ENCODE measurements at places on chromosomes 13 and 19. TPM values are rescaled to one million over a fixed set of nuclear protein-coding genes. Genes with fewer than 3 reads are reported as not detected.

GRCh38 chr13:23377579-23377978 lies 55.9 kb downstream of the SACS start:
- H3K4me1 ChIP-seq = peaks cover 38% of the 10 kb centered on the region
- DNase-seq = no peak
- no peaks in the 10 kb centered on the region for H3K36me3 ChIP-seq

GRCh38 chr13:90673746-90674145 lies 673.7 kb upstream of the MIR17HG start:
- no peaks in the 10 kb centered on the region for H3K4me1 ChIP-seq
- H3K27ac ChIP-seq = no peak overlapping the region
- no peaks in the 10 kb centered on the region for H3K27me3 ChIP-seq
- DNase-seq = peak; percentile 19
- H3K4me3 ChIP-seq = no peak overlapping the region

DNA sequence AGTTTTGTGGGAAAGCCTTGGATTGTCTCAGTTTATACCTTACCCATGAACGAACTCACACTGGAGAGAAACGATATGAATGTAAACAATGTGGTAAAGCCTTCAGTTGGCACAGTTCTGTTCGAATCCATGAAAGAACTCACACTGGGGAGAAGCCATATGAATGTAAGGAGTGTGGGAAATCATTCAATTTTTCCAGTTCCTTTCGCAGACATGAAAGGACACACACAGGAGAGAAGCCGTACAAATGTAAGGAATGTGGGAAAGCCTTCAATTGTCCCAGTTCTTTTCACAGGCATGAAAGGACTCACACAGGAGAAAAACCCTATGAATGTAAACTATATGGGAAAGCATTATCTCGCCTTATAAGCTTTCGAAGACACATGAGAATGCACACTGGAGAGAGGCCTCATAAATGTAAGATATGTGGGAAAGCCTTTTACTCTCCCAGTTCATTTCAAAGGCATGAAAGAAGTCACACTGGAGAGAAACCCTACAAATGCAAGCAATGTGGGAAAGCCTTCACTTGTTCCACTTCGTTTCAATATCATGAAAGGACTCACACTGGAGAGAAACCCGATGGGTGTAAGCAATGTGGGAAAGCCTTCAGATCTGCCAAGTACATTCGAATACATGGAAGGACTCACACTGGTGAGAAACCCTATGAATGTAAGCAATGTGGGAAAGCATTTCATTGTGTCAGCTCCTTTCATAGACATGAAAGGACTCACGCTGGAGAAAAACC lies 7.5 kb upstream of the ZNF440 start:
- no peak for DNase-seq
- H3K36me3 ChIP-seq = peaks cover 36% of the 10 kb centered on the region
- H3K4me3 ChIP-seq = no peak overlapping the region
- H3K27ac ChIP-seq = no peak overlapping the region
- H3K27me3 ChIP-seq = no peaks in the 10 kb centered on the region
- H3K4me1 ChIP-seq = no peaks in the 10 kb centered on the region

- no peak overlapping the region for H3K4me3 ChIP-seq
- no peaks in the 10 kb centered on the region for H3K36me3 ChIP-seq
- no peak overlapping the region for H3K27ac ChIP-seq
- no peak for DNase-seq
- H3K4me1 ChIP-seq = no peaks in the 10 kb centered on the region
Measured at GRCh38 chr13:57253551-57253950, 86.6 kb downstream of the PRR20E start.

GRCh38 chr13:54633456-54633855 lies 1604.8 kb downstream of the OLFM4 start:
- no peak for DNase-seq
- H3K27ac ChIP-seq = no peak overlapping the region
- H3K27me3 ChIP-seq = no peaks in the 10 kb centered on the region
- no peak overlapping the region for H3K4me3 ChIP-seq
- no peaks in the 10 kb centered on the region for H3K36me3 ChIP-seq
- H3K4me1 ChIP-seq = no peaks in the 10 kb centered on the region

GRCh38 chr13:100100115-100100879 lies 11.4 kb downstream of the PCCA start:
- peaks cover 16% of the 10 kb centered on the region for H3K36me3 ChIP-seq
- peak overlapping the region; percentile 80 for H3K27ac ChIP-seq

GRCh38 chr13:45332036-45332830 lies 8.8 kb downstream of the TPT1 start:
- H3K27ac ChIP-seq = no peak overlapping the region
- no peak for DNase-seq
- peaks cover 18% of the 10 kb centered on the region for H3K36me3 ChIP-seq
- no peak overlapping the region for H3K4me3 ChIP-seq
- no peaks in the 10 kb centered on the region for H3K27me3 ChIP-seq

- no peak for DNase-seq
- no peak overlapping the region for H3K4me3 ChIP-seq
- H3K27me3 ChIP-seq = no peaks in the 10 kb centered on the region
- H3K27ac ChIP-seq = no peak overlapping the region
- no peaks in the 10 kb centered on the region for H3K4me1 ChIP-seq
Measured at GRCh38 chr13:98942485-98942884, 35.4 kb downstream of the DOCK9 start.

DNA sequence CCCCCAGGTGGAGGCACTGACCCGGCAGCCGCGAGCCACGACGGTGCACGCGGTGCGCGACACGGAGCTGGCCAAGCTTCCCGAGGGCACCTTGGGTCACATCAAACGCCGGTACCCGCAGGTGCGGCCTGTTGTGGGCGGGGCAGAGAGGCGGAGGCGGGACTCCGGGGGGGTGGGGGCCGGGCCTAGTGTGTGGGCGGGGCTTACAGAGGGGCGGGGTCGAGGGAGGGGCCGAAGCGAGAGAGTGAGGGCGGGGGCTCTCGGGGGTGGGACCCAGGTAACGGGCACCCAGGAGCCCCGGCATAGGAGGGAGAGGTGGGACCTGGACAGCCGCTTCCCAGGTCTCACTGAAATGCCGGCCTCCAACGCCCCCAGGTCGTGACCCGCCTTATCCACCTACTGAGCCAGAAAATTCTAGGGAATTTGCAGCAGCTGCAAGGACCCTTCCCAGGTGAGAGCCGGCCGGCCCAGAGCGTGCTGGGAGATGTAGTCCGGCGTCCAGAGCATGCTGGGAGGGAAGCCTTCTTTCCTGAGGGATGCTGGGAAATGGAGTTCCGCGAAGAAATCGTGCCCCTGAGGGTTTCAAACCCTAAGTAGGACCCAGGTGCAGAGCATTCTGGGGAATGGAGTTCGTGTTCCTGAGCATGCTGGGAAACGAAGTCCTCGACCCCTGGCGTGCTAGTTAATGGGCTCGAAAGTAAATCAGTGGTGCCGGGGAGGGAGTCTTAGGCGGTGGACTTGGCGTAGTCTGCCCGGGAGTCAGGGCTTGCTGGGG lies 15.7 kb downstream of the PNPLA6 start:
- peak overlapping the region; percentile 32 for H3K4me3 ChIP-seq
- no peaks in the 10 kb centered on the region for H3K27me3 ChIP-seq
- H3K27ac ChIP-seq = no peak overlapping the region
- DNase-seq = peak; percentile 97
- peaks cover 61% of the 10 kb centered on the region for H3K36me3 ChIP-seq
- H3K4me1 ChIP-seq = peaks cover 12% of the 10 kb centered on the region

DNA sequence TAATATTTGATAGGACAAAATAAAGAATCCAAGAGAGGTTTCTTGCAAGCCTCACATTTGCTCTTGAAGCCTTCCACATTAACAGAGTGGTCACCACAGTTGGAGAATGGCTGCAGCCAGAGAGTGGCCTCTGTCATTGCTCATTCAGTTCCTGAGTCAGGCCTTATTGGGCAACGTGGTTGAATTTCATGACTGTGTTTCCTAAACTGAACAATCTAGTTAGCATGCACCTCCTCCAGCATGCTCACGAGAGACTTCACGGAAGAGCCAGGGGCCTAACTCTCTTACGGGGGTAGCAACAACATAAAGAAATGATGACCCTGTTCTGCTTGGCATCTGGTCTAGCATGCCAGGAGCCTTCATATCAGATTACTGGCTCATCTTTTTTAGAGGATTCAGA lies 9.6 kb upstream of the UBL3 start:
- no peak overlapping the region for H3K4me3 ChIP-seq
- DNase-seq = no peak
- H3K27me3 ChIP-seq = no peaks in the 10 kb centered on the region

GRCh38 chr19:58229255-58229639 lies 533 bp downstream of the ZNF544 start:
- H3K4me3 ChIP-seq = peak overlapping the region; percentile 76
- DNase-seq = no peak
- peaks cover 46% of the 10 kb centered on the region for H3K36me3 ChIP-seq
- no peaks in the 10 kb centered on the region for H3K27me3 ChIP-seq

DNA sequence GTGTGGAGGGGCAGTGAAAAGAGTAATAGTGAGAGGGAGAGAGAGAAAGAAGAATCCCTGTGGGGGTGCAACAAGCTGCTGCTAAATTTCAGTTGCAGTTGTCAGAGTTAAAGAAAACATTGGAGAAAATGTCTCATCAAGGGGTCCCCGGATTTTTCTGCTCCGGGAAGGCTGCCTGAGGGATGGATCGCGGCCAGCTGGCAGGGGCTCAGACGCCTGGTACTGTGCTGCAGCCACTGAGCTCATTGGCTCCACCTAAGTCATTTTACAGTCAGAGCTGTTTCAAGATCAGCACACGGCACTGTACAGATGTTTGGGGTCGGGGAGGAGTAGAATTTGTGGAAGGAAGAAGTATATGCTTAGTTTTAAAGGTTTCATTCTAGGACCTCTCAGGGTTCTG lies 106.2 kb downstream of the SHISA2 start:
- no peak for DNase-seq
- no peak overlapping the region for H3K27ac ChIP-seq
- H3K4me1 ChIP-seq = peaks cover 5% of the 10 kb centered on the region
- no peaks in the 10 kb centered on the region for H3K27me3 ChIP-seq
- no peaks in the 10 kb centered on the region for H3K36me3 ChIP-seq

GRCh38 chr19:19403373-19403901 lies 2.0 kb upstream of the GATAD2A start:
- DNase-seq = peak; percentile 51
- H3K27ac ChIP-seq = no peak overlapping the region
- H3K4me3 ChIP-seq = no peak overlapping the region
- H3K27me3 ChIP-seq = no peaks in the 10 kb centered on the region
- H3K36me3 ChIP-seq = no peaks in the 10 kb centered on the region
- peaks cover 52% of the 10 kb centered on the region for H3K4me1 ChIP-seq

GRCh38 chr13:97043302-97043701 lies 49.0 kb upstream of the OXGR1 start:
- H3K4me3 ChIP-seq = no peak overlapping the region
- no peaks in the 10 kb centered on the region for H3K4me1 ChIP-seq
- H3K27me3 ChIP-seq = no peaks in the 10 kb centered on the region

GRCh38 chr13:110251193-110251819 lies 55.7 kb downstream of the COL4A1 start:
- H3K27me3 ChIP-seq = peaks cover 3% of the 10 kb centered on the region
- H3K4me1 ChIP-seq = peaks cover 44% of the 10 kb centered on the region
- H3K36me3 ChIP-seq = no peaks in the 10 kb centered on the region
- no peak overlapping the region for H3K4me3 ChIP-seq
- H3K27ac ChIP-seq = peak overlapping the region; percentile 87

DNA sequence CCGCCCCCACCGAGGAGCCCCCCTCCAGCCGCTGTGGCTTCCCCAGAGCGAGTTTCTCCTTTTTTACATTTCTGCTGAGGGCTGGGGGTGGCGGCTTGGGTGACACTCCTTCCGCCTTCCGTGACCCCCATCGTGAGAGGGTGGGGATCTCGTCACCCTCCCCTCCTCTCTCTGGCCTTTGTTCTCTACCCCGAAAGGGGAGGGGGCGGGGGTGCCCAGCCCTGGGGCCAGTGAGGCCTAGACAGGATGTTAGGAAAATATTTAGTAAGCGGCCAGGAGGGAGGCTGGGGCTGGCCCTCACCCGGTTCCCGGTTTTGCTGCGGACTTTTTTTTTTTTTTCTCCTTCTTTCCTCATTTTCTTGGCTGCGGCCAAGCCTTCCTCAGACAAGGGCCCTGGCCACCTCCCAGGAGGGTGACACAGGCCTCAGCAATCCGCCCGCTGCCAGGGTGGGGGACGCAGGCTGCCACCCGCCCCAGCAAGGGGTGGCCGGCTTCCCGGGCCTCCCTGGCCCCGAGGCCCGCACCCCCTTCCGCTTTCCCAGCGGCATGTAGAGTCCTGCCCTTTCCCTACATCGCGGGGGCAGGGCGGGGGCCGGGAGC lies 3.9 kb downstream of the MIDN start:
- H3K4me3 ChIP-seq = peak overlapping the region; percentile 94
- peaks cover 48% of the 10 kb centered on the region for H3K36me3 ChIP-seq
- H3K27me3 ChIP-seq = no peaks in the 10 kb centered on the region
- peak overlapping the region; percentile 100 for H3K27ac ChIP-seq

DNA sequence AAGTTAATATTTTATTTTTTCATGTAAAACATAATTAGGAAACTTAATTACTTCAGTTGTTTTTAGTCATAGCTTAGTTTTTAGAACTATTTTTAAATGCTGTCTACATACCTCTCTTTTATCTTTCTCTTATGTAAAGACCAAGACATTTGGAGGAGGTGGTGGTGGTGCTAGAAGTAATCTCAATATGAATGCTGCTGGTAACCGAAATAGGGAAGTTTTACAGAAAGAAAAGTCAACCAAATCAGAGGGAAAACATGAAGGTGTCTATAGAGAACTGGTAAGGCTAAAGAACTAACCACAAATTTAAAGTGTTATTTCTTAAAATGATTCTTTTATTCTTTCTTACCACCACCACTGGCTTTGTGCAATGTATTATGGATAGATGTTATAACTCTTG lies 97.3 kb downstream of the TDRD3 start:
- DNase-seq = no peak
- H3K27ac ChIP-seq = no peak overlapping the region
- no peak overlapping the region for H3K4me3 ChIP-seq
- peaks cover 20% of the 10 kb centered on the region for H3K36me3 ChIP-seq

Gene ZNF571
- 2.3 TPM for total RNA-seq

Gene ZNF135
- 8.5 TPM for total RNA-seq

Gene KIR3DL2
- total RNA-seq = not detected

Gene ZNF221
- 7.4 TPM for total RNA-seq

Gene ABCC4
- 43.8 TPM for total RNA-seq

Gene SHANK1
- total RNA-seq = not detected

Gene ANO8
- total RNA-seq = 2.9 TPM

Gene NCR1
- total RNA-seq = 1.1 TPM

Gene CYP2S1
- total RNA-seq = 39.7 TPM

Gene PNMA8B
- under 0.01 TPM for total RNA-seq

Gene LILRA6
- total RNA-seq = 2.2 TPM

Gene KCTD15
- 31.4 TPM for total RNA-seq

Gene ZNF808
- 41.5 TPM for total RNA-seq

Gene OR7D2
- total RNA-seq = not detected
